ENCODE measurements at places on chromosomes 12 and 14.

DNA sequence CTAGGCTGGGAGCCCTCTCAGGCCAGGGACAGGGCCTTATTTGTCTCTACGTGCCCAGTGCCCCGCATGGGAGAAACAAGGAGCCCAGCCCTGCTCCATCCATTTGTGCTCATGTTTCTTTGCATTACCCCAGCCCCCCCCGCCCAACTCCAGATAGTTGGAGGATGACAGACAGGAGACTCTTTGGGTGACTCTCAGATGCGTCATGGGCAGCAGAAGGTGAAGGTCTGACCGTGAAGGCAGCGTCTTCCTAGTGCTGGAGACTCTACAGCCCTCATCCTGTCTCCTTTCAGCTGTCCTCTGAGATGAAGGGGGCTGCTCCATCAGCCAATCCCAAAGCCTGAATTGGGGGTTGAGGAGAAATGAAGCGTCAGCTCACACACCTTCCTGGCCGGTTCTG is 283 bp upstream of the PSMB11 start:
- DNase-seq = no peak

DNA sequence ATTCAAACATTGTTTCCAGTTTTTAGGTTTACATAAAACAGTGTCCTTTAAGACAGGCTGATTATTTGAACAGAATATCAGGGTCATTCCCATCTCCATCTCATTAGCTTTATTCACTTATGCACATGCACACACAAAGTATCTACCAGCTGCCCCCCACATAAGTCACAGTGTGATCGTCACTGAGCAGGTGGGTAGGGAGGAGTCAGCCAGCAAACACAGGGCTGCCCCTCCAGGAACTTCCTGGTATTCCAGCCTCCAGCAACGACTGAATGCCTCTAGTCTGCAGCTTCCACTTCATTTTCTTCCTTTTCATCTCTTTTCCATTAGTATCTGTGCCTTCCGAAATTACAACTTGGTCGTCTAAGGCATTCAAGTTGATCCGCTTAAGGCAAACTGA is 48.8 kb upstream of the FOXN3 start:
- no peak for DNase-seq

- DNase-seq = no peak
These were observed 45.5 kb downstream of the TSPAN11 start for GRCh38 chr12:30972035-30972434.

DNA sequence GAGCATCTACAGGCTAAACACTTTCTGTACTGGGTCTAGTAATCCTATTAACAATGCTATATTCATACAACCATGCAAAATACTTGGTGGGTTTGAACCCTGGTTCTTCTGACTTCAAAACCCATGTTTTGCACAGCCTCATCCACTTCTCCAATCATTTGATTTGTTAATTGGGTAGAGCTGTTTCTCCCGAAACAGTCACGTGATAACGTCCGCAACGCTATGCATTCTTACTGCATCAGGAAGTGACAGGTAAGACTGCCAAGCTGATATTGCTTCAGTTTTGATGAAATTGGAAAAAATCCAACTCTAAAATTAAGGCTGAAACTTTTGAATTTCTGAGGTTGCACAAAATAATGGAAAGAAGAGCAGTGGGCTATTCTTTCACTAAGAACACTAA is 30.4 kb upstream of the RNU6-7 start:
- DNase-seq = no peak

DNA sequence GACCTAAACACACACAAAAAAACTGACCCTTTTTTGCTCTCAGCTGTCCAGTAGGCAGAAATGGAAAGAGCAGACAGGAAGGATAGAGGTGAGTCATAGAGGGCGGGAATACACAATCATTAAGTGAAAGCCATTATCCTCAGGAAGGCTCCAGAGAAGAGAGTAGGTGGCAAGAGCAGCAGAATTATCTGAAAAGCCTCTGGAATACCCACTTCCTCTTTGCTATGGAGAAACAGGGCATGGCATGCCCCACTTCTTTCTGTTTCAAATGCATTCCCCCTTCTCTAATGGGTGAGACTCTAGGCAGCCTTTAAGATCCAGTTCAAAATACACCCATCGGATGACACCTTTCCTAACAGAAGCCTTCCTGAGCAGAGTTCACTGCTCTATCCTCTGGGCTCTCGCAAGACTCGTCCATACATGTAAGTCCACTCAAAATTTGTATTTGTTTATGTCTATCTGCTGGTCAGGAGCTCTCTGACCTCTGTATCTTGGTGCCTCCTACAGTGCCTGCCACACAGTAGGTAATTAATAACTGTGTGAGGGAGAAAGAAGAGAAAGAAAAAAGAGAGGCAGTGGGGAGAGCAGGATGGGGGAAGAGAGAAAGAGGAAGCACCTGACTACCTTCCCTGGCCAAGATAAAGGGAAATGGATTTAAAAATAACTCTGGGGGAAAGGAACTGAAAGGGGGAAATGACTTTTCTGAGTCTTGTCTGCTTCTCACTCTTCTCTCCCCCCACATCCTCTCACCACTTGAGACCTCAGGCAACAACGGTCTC is 8.5 kb downstream of the KLHL33 start:
- DNase-seq = peak; percentile 47

DNA sequence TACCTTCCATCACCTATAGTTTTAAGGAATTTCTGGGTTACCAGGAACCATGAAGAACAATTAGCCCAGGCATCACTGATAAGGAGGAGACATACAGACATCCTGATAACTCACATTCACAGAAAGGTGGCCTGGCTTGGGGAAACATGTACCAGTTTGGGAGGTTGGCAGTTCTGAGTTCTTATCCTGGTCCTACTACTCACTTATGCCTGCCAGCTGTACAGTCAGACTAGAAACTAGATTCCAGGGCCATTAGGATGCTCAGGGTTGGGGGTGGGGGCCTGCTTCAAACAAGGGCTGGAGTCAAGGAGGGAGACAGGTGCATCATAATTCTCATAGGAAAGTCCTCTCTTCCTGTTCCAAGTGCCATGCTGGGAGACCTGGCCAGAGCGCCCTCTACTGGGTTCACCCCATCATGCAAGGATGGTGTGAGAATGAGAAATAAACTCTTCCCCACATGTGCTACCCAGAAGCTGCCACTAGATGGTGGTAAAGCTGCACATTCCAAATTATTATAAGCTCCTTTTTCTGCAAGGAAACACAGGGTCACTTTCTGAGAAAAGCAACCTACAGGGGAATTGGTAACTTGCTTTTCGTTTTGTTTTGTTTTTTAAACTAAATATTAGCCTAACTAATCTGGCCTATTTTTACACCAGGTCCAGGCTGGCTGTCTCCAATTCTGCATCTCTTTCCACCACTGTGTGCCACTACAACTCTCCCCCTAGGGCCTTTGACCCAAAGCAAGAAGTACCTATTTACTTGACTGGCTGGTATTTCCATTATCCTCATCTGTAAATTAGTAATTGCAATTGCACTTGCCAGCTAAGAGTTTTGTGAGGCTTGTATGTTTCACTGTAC is 14.5 kb downstream of the OAS2 start:
- peak; percentile 88 for DNase-seq

DNA sequence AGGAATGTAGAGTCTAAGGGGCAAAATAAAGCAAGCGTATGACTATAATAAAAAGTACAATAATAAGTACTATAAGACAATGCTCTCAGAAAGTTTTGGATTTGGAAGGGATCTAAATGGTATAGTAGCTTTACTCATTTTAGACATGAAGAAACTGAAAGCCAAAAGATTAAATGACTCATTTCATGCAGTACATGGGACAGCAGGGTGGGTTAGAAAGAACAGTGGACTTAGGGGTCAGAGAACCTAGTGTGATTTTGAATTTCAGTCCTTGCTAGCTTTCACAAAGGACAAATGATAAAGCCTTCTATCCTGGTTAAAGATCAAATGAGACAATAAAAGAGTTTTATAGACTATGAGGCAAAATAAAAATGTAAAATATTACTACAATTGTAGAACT is 6.8 kb upstream of the LEMD3 start:
- no peak for DNase-seq

GRCh38 chr14:67221248-67221981 is 19.8 kb upstream of the PALS1 start:
- DNase-seq = no peak

DNA sequence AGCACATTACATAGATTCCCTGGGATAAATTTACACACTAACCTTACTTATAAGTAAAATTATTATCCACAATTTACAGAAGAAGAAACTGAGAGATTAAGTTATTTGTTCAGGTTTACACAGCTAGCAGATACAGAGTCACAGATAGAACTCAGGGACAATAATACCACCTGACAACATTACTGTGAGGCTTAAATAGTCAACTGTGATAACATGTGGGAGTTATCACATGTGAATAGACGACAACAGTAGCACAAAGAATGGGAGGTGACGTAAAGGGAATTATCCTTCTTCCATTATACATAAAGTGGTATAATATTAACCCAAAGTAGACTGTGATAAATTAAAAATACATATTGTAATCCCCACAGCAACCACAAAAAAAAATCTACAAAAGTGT is 6.2 kb upstream of the SPIC start:
- no peak for DNase-seq

GRCh38 chr12:82184844-82185243 is 173.3 kb downstream of the CCDC59 start:
- no peak for DNase-seq

- peak; percentile 45 for DNase-seq
These were observed 3.4 kb downstream of the CYP46A1 start for GRCh38 chr14:99687284-99688209.

- no peak for DNase-seq
These were observed 559.9 kb downstream of the TRHDE start for GRCh38 chr12:72832024-72832423.

DNA sequence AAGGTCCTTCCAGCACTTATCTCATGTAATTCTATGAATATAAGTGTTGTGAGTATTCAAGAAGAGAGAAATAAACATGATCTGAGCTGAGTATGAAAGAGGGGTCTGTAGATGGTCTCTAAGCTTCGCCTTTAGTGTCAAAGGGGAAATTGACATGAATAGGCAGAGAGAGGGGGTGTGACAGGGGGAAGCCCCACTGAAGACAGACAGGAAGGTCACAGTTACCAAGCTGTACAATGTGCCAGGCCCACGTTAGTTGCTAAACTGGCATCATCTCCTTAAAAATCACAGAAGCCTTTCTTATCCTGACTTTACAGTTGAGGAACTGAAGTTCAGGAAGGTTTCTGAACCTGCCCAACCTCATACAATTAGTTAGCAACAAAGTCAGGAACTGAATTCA is 7.6 kb downstream of the ARHGEF40 start:
- no peak for DNase-seq

DNA sequence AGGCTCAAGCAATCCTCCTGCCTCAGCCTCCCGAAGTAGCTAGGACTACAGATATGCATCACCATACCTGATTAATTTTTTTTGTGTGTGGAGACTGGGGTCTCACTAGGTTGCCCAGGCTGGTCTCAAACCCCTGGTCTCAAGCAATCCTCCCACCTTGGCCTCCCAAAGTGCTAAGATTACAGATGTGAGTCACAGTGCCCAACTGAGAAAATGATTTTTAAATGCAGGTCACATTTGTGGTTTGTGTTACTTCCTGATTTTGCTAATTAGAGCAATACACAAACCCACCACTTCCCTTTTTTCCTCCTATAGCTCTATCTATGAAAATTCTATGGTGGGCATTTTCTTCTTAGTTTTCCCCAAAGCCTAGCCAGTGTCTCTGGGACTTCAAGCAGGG is 45.5 kb upstream of the TMEM263 start:
- peak; percentile 68 for DNase-seq

DNA sequence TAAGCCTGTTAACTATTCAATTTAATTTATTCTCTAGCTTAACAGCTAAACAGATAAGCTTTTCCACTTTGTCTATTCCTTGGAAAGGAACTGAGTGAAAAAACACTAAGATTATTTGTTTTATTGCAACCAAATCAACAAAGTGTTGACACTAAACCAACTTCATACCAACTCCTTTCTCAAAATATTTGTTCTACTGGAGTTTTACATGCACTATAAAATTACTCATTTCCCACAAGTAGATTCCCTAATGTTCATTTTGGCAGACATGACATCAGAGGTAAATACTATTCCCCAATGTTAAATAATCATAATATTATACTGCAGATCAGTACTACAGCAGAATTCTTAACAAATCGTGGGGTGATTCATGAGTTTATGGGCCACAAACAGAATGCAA is 231.4 kb downstream of the TTC6 start:
- no peak for DNase-seq

DNA sequence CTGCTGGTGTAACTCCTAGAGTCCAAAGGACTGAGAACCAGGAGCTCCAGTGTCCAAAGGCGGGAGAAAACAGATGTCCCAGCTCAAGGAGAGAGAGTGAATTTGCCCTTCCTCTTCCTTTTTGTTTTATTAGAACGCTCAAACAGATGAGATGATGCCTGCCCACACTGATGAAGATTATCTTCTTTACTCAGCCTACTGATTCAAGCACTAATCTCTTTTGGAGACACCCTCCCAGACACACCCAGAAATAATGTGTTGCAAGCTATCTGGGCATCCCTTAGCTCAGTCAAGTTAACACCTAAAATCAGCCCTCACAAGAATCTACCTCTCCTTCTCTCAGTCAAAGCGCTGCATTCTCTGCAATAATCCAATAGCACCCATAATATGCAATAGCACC is 78.2 kb upstream of the BCL2L14 start:
- no peak for DNase-seq

DNA sequence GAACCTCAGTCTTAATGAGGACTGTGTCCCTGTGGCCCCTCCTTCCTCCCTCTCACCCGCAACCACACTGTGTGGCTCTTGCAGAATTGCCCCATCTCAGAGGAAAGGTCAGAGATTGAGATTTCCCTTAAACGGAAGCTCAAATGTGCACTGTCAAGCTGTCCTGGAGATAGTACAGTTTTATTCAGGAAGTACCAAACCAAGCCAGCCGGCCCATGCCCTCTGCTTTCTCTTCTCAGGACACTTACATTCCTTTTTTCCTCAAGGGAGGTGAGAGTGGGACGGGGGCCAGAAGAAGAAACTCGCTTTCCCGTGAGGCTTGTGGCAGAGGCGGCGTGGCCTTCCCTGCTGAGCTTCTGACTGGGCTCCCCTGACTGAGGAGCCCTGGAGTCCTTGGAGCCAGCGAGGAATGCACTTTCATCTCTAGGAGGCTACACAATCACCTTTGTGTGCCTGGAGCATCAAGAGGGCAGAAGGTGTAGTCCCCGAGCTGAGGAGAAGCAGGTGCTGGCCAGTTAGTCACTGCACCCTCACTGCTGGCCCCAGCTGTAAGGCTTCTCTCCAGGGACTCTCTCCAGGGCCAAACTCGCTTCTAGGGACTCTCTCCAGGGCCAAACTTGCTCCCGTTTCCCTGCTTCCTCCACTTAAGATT is 24.1 kb upstream of the ATP2A2 start:
- no peak for DNase-seq

DNA sequence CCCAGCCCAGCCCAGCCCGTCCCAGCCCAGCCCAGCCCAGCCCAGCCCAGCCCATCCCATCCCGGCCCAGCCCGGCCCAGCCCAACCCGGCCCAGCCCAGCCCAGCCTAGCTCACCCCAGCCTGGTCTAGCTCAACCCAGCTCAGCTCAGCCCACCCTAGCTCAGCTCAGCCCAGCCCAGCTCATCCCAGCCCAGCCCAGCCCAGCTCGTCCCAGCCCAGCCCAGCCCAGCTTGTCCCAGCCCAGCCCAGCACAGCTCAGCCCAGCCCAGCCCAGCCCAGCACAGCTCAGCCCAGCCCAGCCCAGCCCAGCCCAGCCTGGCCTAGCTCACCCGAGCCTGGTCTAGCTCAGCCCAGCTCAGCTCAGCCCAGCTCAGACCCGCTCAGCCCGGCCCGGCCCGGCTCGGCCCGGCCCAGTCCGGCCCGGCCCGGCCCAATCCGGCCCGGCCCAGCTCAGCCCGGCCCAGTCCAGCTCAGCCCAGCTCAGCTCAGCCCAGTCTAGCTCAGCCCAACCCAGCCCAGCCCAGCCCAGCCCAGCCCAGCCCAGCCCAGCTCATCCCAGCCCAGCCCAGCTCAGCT is 184.7 kb downstream of the TMEM121 start:
- no peak for DNase-seq

GRCh38 chr14:63224196-63224595 is 20.0 kb downstream of the RHOJ start:
- no peak for DNase-seq

All from NAMALWA (cell line).